RPMI8226 (cell line): ENCODE measurements at places on chromosomes 16 and 17.

DNA sequence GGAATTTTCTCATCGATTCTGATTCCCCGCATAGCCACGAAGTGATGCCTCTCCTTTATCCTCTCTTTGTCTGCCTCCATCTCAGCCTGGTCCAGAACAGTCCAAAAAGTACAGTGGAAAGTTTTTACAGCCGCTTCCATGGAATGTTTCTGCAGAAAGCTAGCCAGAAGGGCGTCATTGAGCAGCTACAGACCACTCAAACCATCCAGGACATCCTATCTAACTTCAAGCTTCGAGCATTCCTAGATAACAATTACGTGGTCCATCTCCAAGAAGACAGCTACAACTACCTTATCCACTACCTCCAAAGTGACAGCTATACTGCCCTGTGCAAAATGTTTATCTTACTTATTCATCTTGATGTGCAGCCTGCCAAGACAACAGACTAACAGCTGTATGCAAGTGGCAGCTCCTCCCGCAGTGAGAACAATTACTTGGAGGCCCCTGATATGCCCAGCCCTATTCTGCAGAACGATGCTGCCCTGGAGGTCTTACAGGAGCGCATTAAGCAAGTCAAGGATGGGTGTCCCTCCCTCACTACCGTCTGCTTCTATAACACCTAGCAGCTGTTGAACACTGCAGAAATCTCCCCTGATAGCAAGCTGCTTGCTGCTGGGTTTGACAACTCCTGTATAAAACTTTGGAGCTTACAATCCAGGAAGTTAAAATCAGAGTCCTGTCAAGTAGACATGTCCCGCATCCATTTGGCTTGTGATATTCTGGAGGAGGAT lies 38.9 kb downstream of the SLFN12L start:
- no peak for DNase-seq

DNA sequence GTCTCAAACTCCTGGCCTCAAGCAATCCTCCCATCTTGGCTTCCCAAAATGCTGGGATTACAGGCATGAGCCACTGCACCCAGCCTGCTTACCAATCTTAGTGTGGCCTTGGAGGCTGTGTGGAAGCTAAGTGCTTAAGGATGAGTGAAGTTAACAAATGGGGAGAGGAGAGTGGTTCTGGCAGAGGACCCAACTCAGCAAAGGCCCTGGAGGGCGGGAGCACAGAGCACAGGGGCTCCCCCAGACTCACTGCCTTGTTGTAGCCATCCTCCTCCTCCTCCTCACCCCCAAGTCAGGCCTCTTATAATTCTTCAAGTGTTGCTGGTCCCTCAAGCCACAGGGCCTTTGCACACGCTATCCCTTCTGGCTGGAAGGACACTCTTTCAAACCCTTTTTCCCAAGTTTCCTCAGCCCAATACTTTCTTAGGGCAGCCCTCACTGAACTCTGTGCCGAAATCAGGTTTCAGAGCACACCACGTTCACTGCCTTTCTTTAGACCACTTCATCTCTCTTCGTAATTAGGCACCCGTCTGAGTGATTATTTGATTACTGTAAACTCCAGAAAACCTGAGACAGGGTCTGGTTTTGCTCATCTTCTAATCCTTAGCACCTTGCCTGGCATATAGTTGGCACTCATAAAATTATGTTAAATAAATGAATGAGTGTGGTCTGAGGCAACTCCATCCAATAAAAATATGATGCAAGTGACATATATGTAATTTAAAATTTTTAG lies 23.4 kb downstream of the NGFR start:
- no peak for DNase-seq

DNA sequence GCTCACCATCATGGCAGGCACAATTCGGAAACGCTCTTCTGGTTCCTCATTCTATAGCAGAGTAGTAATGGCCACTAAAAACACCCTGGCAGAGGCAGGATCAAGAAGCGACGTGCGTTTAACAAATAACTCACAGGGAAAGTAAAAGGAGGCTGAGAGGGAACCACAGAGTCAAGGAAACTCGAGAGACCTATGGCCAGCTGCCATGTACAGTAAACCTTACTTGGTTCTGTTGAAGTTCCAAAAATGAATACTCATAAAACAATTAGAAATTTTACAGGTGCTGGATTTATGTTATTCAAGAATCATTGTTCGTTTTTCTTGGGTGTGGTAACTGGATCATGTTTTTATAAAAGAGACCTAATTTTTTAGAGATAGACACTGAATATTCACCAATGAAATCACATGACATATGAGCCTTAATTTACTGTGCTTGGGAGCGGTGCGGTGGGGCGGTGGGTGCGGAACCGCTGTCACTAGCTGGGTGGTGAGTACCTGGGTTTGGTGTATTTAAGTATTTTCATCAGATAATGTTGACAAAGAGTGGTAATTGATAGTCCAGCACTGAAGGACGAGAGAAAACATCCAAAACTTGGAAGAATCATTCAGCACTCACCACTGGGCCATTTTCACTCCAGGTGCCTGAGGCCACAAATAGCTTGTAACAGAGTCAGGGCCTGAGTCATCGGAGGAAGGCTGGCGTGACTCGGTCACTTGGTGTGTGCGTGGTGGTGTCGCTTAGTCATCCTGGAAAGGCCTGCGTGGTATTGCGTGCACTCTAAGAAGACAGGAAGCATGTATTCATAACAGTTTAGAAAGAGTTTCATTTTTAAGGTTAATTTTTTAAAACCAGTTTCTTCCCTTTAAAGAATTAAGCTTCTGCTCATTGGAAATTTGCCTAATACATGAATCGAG lies 135.4 kb upstream of the CHMP6 start:
- no peak for DNase-seq

GRCh38 chr17:4594931-4595684 lies 10.8 kb downstream of the SMTNL2 start:
- peak; percentile 55 for DNase-seq

DNA sequence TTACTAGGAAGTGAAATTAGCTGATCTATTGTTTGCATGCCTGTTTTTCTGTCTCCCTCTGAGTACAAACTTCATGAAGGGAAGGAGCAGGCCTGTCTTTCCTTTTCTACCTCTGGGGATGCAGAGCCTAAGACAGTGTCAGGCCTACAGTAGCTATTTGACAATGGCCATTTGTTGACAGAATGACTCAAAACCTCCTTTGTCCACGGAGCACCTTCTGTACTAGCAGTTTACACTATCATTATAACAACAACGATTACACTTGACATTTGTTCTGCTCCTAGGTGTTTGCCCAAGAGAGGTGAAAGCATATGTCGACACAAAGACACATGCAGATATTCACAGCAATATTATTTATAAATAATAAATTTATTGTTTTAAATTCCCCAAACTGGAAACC lies 132.3 kb upstream of the IRX3 start:
- DNase-seq = no peak

- no peak for DNase-seq
These were observed 1.3 kb upstream of the SUZ12 start for GRCh38 chr17:31935512-31935911.

DNA sequence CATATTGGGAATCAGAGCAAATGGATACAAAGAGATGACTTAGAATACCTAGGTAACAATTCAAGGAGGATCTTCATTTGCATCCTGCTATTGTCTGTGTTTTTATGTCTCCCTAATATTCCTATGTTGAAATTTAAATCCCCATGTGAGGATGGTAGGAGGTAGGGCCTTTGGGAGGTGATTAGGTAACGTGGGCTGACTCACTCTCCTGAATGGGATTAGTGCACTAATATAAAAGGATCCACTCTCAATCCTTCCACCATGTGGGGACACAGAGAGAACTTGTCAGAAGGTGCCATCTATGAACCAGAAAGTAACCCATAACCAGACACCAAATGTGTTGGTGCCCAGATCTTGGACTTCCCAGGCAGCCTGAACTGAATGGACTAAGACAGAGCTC lies 83.4 kb downstream of the CDH8 start:
- no peak for DNase-seq

- peak; percentile 70 for DNase-seq
These were observed 6.4 kb downstream of the CUEDC1 start for GRCh38 chr17:57948555-57949420.

- no peak for DNase-seq
These were observed 4.4 kb upstream of the CD300H start for GRCh38 chr17:74571621-74572270.

GRCh38 chr16:25568991-25569390 lies 122.8 kb upstream of the HS3ST4 start:
- DNase-seq = no peak

- DNase-seq = no peak
These were observed 22.8 kb downstream of the ZDHHC7 start for GRCh38 chr16:84988328-84989080.

DNA sequence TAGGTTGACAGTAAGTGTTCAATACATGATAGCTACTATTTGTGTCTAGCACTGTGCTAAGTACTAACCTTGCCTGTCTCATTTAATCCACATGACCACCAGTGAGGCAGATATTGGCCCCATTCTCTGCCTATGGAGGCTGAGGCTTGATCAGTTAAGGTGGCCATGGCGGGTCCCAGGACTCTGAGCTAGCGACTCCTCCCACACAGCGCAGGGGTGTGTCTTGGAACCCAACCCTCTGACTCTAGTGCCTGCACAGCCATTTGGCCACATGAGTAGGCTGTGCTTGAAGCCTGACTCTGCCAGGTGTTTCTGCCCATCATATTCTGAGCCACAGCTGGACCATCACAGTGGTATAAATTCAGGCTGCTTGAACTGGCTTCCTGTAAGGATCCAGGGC lies 6.4 kb downstream of the NHERF1 start:
- DNase-seq = no peak

DNA sequence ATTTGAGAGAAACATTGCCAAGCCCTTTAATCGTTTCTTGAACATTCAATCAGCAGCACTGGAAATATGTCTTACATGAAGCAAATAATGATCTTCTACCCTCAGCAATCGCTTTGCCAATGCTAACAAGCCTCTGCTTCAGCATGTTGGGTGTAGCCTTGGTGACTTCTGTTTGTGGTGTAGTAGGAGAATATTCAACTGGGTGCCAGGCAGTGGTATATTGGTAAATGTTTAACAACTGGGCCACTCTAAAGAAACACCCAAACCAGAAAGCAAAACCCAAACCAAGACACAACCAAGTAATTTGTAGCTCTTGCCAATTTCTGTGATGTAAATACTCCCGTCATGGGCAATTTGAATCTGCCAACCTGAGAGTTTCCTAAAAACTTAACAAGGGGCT lies 9.7 kb downstream of the CDH13 start:
- DNase-seq = no peak

DNA sequence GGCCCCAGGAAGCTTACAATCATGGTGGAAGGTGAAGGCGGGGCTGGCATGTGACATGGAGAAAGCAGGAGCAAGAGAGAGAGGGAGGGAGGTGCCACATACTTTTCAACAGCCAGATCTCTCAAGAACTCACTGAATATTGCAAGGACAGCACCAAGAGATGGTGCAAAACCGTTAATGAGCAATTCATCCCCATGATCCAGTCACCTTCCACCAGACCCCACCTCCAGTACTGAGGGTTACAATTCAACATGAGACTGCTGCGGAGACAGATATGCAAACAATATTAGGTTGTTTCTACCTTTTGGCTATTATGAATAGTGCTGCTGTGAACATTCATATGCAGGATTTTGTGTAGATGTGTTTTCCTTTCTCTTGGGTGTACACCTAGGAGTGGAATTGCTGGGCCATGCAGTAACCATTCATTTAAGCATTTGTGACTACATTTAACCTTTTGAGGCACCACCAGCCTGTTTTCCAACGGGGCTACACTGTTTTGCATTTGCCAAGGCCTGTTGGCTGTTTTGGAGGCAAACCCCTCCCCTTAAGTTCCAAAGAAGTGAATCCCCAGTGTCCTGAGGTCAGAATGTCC lies 28.8 kb downstream of the PLCG2 start:
- no peak for DNase-seq

DNA sequence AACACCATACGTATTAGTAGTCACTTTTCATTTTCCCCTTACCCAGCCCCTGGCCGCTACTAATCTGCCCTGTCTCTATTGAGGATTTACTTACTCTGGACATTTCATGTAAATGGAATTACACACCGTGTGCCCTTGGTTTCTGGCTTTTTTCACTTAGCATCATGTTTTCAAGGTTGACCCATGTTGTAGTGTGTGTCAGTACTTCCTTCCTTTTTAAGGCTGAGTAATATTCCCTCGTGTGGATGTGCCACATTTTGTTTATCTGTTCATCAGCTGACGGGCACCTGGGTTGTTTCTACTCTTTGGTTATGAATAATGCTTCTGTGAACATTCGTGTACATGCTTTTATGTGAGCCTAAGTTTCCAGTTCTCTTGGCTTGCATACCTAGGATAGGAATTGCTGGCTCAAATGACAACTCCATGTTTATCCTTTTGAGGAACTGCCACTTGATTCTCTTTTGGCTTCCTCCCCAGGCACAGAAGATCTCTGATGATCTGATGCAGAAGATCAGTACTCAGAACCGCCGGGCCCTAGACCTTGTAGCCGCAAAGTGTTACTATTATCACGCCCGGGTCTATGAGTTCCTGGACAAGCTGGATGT lies 7.7 kb downstream of the PSMD3 start:
- no peak for DNase-seq

GRCh38 chr16:24852281-24852721 lies 6.5 kb downstream of the SLC5A11 start:
- DNase-seq = no peak

DNA sequence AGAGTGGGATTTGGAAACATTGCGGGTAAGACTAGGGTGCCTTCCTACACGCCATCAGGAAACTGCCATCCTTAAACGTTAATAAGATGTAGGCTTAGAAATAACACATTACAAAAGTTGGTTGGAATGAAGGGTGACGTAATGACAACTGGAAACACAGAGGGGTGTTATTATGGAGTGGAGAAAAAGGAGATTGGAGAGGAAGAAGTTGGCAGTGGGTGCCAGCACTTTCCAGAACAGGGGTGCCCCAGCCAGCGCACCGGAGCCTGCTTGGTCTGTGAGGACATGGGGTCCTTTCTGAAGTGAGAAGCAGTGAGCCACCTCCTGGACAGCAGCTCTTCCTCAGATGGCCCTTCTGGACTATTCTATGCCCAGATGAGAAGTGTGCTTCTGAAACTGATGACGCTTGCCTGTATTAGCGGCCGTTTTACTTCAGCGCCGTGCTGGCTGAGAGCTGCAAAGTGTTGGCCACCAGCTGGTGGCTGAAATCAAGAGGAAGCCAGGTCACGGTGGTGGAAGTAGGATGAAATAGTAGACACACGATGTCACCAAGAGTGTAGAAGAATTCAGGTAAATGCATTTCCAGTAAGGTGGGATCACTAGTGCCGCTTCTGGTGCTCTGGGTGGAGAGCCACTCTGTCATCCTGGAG lies 244.8 kb downstream of the NTN1 start:
- no peak for DNase-seq
